ENCODE measurements at places on chromosomes 5 and 9.

DNA sequence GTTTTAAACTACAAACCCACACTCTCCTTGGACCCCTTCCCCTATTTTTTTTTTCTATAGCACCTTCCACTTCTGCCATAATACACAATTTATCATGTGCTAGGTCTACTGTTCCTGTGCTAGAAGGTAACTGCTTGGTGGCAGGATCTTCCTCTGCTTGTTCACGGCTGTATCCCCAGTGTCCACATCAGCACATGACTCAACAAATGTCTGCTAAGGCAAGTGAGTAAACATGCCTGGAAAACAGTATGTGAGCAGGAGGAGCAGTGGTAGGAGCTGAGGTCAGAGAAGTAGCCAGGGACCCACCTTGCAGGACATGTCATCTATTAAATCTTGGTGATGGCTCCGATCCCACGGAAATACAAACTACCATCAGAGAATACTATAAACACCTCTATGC is 79.4 kb downstream of the AUH start:
- no peak for DNase-seq

GRCh38 chr5:134463991-134464760 is 52.5 kb upstream of the CDKN2AIPNL start:
- DNase-seq, result no peak

DNA sequence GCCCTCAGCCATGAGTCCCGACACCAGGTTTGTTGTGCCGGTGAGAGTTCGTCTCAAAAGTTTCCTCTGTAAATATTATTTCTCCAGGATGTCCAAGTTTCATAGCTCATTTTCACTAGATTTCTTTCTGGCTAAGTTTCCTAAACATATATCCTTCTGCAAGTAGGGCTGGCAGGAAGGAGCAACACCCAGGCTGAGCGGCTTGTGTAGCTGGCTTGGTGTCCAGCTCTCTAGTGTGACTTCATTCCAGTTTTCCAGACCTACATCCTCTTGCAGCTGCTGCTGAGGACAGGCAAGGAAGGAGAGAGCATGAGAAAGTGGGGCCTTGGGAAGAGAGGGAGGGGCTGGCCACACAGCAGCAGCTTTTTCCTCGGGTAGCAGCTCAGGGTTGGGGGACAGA is 80.3 kb downstream of the FGF1 start:
- no peak for DNase-seq

DNA sequence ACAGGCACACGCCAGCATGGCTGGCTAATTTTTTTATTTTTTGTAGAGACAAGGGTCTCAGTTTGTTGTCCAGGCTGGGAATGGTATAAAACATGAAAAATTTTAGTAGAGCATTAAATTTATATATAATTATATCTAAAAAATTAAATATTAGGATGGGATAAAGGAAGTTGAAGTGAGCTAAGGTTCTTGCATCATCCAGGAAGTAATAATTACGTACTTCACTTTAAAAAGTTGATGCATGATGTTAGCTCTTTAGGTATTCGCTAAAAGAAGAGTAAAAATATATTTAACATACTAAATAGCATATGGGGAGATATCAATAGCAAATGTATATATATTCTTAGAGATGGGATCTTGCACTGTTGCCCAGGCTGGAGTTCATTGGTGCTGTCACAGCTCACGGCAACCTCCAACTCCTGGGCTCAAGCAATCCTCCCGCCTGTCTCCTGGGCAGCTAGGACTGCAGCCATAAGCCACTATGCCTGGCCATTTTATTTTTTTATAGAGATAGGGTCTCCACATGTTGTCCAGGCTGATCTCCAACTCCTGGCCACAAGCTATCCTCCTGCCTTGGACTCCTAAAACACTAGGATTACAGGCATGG is 12.3 kb downstream of the DCAF10 start:
- no peak for DNase-seq

- DNase-seq, result no peak
Observed at GRCh38 chr9:87570000-87570908, 72.6 kb downstream of the DAPK1 start.

DNA sequence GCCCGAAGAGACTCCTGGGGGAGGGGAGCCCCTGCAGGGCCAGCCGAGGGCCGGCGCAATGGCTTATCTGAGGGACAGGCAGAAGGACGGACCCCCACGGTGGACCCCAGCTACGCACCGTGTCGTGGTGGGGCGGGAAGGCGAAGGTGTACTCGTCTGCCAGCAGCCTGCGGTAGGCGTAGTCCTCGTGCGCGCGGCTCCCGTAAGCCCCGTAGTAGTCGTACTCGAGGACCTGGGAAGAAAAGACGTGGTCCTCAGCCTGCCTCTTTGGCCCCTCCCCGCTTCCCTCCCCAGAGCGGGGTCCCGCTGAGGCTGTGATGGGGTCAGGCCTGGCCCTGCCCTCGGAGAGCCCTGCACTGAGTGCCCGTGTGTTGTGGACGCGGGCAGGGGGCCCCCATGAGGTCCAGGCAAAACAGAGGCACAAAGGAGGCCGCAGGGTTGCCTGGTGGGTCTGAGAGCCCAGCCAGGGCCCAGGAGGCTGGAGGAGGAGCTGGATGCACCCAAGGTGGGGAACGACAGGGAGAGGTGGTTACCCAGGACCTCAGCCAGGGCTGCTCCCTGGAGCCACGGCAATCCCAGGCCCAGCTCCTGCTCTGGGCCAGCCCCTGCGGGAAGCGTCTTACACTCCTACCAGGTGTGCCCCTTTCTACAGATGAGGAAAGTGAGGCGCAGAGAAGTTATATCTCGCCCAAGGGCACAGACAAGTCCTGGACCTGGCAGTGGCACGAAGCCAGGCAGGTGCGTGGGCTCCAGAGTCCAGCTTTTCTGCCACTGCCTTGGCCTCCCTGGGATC is 35.2 kb downstream of the SARDH start:
- no peak for DNase-seq

- no peak for DNase-seq
Observed at GRCh38 chr9:104286799-104287198, 192.7 kb downstream of the SMC2 start.

GRCh38 chr5:67192719-67193438 is 3.7 kb downstream of the CD180 start:
- no peak for DNase-seq

GRCh38 chr5:111667128-111667736 is 89.8 kb downstream of the NREP start:
- DNase-seq, result no peak

DNA sequence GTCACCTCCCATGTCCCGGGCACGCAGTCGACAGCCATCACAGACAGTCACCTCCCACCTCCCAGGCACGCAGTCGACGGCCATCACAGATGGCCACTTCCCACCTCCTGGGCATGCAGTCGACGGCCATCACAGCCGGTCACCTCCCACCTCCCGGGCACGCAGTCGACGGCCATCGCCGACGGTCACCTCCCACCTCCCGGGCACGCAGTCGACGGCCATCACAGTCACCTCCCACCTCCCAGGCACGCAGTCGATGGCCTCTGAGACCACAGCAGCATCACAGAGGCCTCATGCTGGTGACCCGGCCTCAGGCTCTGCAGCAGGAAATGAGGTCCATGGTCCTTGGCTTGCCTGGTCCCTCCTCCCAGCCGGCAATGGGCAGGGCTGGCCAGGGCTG is 5.5 kb upstream of the SLC6A19 start:
- DNase-seq, result no peak

GRCh38 chr5:148471379-148471778 is 87.6 kb downstream of the FBXO38 start:
- DNase-seq, result peak; percentile 55

GRCh38 chr5:79871364-79872120 is 119.5 kb downstream of the MTX3 start:
- no peak for DNase-seq

DNA sequence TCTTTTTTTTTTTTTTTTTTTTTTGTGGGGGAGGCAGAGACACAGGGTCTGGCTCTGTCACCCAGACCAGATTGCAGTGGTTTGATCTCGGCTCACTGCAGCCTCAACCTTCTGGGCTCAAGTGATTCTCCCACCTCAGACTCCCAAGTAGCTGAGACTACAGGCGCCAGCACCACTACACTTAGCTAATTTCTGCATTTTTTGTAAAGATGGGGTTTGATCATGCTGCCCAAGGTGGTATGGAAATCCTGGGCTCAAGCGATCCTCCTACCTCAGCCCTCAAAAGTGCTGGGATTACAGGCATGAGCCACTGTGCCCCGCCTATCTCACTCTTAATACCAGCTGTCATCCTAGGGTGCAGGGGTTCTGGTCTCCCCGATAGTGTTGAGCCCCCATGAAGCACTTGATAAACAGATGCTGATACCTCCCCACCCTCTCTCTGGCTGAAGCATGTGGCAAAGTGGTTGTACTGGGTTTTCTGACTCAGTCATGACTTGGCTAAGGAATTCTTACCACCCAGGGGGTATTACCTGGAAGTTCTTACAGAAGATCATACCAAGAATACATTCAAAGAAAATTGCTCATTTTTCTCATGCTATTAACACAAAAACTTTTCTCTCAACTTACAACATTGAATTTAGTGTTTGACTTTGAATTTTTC is 110.2 kb upstream of the DAPK1 start:
- peak; percentile 36 for DNase-seq

DNA sequence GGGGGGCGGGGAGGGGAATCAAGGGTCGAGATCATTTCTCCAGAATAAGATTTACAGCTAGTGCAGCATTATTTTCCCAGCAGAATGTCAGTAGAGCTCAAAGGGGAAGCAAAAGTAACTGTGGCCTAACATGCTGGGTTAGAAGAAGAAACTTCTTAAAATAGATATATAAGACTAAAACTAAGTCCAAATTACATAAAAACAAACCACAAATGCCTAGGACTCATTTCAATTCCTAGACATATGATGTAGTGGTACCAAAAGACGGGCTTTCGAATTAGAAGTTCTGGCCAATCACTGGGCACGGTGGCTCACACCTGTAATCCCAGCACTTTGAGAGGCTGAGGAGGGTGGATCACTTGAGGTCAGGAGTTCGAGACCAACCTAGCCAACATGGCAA is 20.8 kb upstream of the MELK start:
- DNase-seq, result no peak

GRCh38 chr5:67724412-67725135 is 491.0 kb upstream of the PIK3R1 start:
- no peak for DNase-seq

GRCh38 chr5:111454198-111454622 is 58.1 kb downstream of the STARD4 start:
- peak; percentile 27 for DNase-seq

DNA sequence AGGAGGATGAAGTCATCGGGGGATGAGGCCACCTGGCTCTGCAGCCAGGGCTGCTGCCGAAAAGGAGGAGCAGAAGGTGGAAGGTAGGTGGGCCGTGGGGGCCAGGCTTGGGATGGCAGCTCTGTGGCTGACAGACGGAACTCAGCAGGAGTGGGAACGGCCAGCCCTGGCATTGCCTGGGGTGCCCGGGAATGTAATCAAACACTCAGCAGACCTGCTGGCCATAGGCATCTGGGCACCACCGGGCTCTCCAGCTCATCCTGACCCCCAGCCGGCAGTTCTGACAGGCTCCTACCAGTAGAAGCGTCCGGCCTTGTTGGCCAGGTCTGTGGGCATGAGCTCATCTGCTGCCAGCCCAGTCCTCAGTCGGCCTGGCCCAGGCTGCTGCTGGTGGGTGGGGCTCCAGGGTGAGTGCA is 4.3 kb upstream of the FAT2 start:
- DNase-seq, result no peak

DNA sequence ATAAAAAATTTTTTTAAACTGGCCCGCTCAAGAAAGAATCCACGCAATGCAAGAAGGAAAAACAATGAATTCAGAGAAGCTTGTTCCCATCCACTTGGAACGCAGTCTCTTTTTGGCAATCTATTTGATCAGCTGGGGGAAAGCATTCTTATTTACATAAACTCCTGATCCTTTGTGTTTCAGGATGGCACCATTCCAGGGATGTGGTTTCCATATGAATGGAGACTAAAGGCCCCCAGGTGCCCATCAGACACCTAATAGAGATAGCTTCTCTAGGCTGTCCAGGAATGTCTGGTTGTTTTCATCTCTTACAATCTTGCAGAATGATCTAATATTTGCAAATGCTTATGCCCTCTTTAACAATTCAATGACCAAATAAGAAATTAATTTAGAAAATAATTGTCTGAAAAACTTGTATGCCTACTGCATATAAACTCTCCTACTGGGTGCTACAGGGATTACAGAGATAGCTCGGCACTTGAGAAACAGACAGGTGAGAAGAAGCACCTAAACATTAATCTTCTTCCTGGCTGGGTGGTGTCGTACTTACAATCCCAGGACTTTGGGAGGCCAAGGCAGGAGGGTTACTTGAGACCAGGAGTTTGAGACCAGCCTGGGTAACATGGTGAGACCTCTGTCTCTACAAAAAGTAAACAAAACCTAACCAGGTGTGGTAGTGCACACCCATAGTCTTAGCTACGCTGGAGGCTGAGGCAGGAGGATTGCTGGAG is 3.0 kb upstream of the RASGRF2 start:
- peak; percentile 30 for DNase-seq

- no peak for DNase-seq
Observed at GRCh38 chr5:44495280-44495679, 106.1 kb upstream of the FGF10 start.

GRCh38 chr5:142445266-142445665 is 120.4 kb upstream of the SPRY4 start:
- DNase-seq, result no peak

GRCh38 chr9:32783168-32783891 is at the start of gene TMEM215:
TSS of gene TMEM215 (plus strand) at chr9:32783540. CDS start at chr9:32784184, 644 bp downstream.
- peak; percentile 1 for DNase-seq

DNA sequence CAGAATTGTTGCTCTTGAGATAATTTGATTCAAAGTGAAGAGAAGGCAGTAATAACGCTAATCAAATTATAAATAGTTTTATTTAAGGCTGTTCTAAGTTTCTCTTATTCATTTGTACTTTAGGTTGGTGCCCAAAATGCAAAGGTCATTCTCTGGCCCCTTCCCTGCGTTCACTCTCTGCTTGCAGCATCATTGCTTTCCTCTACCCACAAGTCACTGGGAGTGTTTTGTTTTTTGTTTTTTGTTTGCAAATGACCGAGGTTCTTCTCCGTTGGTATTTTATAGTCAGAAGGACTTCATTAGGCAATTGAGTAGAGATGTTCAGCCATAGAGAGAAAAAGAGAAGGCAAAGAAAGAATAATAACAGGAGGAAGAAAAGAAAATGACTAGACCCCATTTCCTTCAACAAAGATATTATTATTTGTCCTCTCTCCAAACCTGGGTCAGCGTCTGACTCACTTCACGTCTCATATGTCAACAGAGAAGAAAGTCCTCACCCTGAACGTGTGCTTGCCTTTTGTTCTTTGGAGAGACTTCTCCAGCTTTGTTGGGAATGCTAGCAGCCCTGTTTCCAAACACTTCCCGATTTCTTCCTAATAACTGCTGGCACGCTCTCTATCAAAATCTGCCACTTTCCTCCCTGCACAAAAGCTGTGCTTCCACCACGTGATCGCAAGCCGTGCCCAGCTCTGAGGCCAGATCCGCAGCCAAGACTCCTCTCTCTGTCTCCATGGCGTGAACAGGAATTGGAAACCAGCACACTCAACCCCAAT is 119.8 kb downstream of the EBF1 start:
- DNase-seq, result peak; percentile 65

DNA sequence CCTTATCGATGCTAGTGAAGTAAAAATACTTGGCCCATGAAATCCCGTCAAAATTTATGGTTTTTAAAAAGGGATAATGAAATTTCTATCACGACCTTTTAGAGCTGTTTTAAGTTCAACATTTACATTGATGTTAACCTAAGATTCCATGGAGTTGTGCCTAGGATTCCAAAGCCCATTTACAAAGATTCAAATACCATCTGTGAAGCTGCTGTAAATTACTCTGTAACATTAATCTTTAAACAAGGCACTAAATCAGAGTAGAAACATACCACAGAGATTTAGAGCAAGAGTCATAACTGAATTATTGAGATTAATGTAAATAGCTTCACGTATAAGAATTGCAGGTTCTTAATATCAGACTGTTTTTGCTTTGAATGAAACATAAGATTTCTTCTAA is 17.7 kb downstream of the POU5F2 start:
- no peak for DNase-seq
